ENCODE measurements at places on chromosomes 1 and 21. TPM values are rescaled to one million over a fixed set of nuclear protein-coding genes. Genes with fewer than 3 reads are reported as not detected.

GRCh38 chr1:31666263-31666963 lies 21.7 kb upstream of the PEF1 start:
- H3K36me3 ChIP-seq, result no peaks in the 10 kb centered on the region
- H3K27ac ChIP-seq, result no peak overlapping the region
- H3K4me1 ChIP-seq, result peaks cover 12% of the 10 kb centered on the region
- no peak for DNase-seq
- H3K27me3 ChIP-seq, result peaks cover 4% of the 10 kb centered on the region

DNA sequence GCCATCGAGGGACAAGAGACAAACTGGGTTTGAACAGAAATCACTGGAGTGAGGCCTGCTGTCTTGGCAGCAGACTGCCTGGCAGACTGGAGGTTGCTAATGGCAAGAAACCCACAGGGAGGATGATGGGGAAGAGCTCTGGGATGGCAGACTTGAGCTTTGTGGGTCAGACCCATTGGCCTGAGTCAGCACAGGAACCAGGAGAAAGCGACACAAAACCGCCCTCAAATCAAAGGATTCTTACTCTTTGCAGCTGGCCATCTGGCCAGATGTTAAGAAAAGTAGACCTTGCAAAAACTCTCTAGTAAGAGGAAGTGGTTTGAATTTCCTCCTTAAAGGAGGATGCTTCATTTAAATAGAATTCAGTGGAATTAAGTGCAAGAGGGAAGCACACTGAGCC lies 195.2 kb upstream of the JUN start:
- H3K27me3 ChIP-seq, result no peaks in the 10 kb centered on the region
- H3K36me3 ChIP-seq, result no peaks in the 10 kb centered on the region
- peak overlapping the region; percentile 59 for H3K4me3 ChIP-seq
- H3K27ac ChIP-seq, result no peak overlapping the region
- H3K4me1 ChIP-seq, result peaks cover 30% of the 10 kb centered on the region

CHI3L1 gene
- not detected for polyA plus RNA-seq

FASLG gene
- polyA plus RNA-seq, result not detected

HSPA6 gene
- 0.06 TPM for polyA plus RNA-seq
